Nucleus accumbens (tissue), 56 donors: ENCODE measurements at places on chromosomes 13 and 19.

DNA sequence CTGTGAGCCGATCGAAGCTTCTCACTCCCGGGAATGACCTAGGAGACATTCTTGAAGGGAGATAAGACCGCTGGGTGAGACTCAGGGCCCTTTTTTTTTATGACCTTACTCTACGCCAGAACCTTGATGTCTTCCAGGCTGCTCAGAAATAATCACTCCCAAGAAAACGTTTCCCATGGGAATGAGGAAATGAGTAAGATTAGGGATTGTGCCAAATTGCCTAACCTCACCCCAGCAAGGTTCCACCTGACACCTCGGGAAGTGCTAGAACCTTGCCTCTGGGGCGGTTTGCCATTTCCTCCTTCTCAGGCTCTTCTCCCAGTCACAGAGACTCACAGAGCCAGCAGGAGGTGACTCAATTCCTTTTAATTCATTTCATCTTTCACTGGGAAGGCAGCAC lies 2.3 kb downstream of the SLC46A3 start:
- no peak for DNase-seq

GRCh38 chr13:21967871-21968270 lies 297.0 kb downstream of the FGF9 start:
- no peak for DNase-seq

- no peak for DNase-seq
Observed at GRCh38 chr19:42272535-42272897, 3.5 kb downstream of the CIC start.

- peak; percentile 58 for DNase-seq
Observed at GRCh38 chr19:17778968-17779929, 15.7 kb upstream of the B3GNT3 start.

GRCh38 chr13:79060216-79060615 lies 345.8 kb downstream of the RBM26 start:
- DNase-seq: no peak
